ENCODE measurements at places on chromosomes 2 and 18. TPM values are rescaled to one million over a fixed set of nuclear protein-coding genes. Genes with fewer than 3 reads are reported as not detected.

DNA sequence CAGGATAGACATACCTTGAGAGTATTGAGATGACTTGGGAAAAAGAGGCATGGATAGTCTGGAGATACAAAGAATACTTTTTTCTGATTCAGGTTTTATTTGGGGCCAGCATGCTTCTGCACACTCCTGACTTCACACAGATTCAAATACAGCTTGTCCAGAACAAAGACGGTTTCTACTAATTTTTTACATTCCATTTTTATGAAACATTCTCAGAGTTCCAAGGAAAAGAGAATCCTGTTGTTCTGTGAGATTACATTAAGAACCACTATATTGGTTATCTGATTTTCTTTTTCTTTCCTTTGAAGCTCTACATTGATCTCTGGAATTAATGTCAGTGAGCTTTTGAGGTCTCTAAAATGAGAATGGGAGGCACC lies 41.0 kb downstream of the PTPRM start:
- DNase-seq, result no peak

- no peak for DNase-seq
These were observed 21.3 kb upstream of the ARL5A start for GRCh38 chr2:151849413-151850010.

- DNase-seq, result no peak
These were observed 100.1 kb upstream of the TLK1 start for GRCh38 chr2:171260471-171261424.

GRCh38 chr2:175679231-175679630 lies 322.8 kb downstream of the LNPK start:
- DNase-seq, result no peak

- DNase-seq, result no peak
These were observed 53.4 kb upstream of the KLF7 start for GRCh38 chr2:207219081-207219630.

DNA sequence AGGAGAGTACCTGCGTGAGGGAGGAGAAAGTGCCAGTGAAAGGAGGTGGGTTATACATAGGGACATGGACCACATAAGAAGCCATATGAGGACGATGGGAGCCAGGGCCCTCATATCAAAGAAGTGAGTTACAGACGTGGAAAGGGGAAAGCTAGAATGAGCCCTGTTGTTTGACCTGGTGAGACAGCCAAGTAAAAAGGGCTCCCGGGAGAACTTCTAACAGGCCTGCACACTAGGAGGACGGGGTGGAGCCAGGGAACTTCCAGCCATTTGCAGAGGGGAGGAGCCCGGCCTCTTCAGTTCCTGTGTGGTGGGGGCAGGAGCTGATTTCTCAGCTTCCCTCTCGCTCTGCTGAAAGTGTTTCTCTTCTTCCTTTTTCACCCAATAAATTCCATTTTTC lies 84.1 kb upstream of the SLC66A3 start:
- no peak for DNase-seq

DNA sequence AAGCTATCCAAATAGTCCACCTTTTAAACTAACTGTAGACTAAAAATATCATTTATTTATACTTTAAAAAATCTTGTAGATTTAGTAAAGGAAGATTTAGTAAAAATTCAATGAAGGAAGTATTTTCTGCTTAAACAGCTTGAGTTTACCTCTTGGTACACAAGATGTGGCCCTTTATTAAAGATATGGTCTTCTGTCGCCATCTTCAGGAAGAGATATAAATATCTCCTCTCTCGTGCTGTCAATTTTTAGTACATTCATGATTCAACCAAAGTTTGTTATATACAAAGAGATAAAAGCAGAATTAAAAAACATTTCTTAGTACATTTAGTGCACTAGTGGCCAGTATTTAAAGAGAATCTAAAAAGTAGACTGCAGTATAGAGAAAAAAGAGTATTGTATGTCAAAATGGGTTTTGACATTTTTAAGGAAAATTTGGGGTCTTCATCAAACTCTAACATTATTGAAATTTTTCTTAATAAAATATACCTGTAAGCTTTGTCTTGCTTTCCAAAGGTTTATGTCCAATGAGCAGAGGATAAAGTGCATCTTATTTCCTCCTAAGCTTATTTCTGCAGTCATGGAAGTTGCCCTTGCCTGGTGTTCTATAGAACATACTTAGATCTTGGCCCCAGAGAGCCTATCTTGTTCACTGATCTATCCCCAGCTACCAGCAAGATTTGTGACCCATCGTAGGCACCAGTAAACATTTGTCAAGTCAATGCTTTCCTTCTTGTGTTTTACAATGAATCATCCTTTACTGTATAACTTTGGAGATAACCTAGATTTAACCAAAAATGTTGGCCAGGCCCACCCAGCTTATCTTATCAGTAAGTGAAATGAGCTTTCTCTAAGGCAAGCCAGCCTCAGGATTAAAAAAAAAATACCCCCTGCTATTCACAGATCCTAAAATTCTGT lies 18.5 kb upstream of the EML6 start:
- DNase-seq, result no peak

DNA sequence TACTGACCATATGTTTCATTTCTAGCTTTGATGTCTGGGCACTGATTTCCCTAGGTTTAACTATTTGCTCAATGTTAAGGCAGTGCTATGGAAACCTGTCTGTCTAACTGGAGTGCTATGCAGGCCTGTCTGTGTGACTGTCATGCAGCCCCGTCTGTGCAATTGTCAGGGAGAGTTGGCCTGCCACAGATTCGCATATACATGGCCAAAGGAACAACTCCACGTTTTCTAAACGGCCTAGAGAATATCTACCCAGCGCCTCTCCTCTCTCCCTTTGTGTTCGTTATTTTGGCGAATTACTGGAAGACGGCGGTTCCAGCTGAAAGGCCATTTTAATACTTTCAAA lies 59.6 kb upstream of the PSME4 start:
- DNase-seq, result no peak

GRCh38 chr2:67216103-67216502 lies 181.0 kb upstream of the ETAA1 start:
- DNase-seq, result no peak

The PSMG2 gene
- 105 TPM for total RNA-seq

The CNDP1 gene
- total RNA-seq, result 0.09 TPM

The POTEC gene
- total RNA-seq, result not detected

The CCDC150 gene
- total RNA-seq, result 13.6 TPM

The CCBE1 gene
- not detected for total RNA-seq

Measured in activated T-helper 2 cell treated with anti-CD3 and anti-CD28 coated beads, Interferon-gamma antibody, Interleukin-2, Interleukin-4, amounts not matched to agents 10 μg/mL and 5 μg/mL and 100 μg/mL, durations not matched to agents 14 hours and 24 hours and 36 hours (primary cell).